ENCODE measurements at places on chromosomes 6 and 20.

DNA sequence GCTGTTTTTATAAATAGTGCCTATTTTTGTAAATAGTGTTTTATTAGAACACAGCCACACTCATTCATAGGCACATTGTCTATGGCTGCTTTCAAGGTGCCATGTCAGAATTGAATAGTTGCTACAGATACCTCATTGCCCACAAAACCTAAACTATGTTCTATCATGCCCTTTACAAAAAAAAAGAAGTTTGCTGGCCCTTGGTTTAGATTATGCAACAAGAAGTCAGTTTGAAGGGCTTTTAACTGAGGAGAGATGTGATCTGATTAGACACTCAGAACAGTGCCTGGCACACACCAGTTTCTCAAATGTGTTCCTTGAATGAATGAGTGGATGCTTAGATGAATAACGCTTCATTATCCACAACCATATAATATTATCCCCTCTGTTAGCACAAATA, 366.1 kb downstream of the MAFB start:
- DNase-seq = no peak

GRCh38 chr20:46827718-46828458, 66.8 kb upstream of the EYA2 start:
- DNase-seq = no peak

GRCh38 chr6:94736236-94736635, 841.1 kb upstream of the MANEA start:
- no peak for DNase-seq

DNA sequence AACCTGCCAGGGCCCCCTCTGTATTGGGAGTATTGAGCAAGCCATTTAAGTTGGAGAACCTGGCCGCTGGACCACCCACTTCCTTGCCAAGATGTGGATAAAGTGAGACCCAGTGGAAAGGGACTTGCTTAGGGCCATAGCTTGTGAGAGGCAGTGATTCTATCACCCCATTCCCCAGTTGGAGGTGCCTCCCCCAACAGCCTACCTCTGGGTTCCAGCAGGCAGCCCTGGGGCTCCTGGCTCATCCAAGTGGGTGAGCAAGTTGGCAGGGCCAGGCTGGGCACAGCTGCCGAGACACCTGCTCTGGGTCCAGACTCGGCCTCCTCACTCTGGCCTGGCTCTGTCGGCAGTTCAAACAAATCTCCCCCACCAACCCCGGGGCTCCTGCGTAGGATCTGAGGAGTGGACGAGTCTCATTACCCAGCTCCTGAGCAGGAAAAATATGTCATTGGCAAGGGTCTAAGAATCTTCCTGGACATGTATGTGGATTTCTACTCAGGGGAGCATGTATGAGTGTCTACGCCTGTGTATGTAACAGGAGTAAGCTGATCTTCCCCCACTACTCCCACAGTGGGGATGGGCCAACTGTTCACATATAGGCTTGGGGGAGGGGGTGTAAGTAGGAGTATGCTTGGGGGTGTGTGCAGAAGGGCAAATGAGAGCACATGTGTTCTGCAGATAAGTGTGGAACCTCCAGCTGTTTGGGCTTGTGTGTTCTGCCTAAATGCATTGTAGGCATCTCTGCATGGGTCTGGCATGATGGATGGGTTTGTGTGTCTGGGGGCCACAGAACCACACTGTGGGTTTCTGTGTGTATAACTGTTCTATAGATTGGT, 1.9 kb downstream of the ID1 start:
- peak; percentile 83 for DNase-seq

- DNase-seq = no peak
Observed at GRCh38 chr20:48384147-48384818, 443.5 kb downstream of the PREX1 start.

- DNase-seq = no peak
Observed at GRCh38 chr20:47348539-47349142, 7.9 kb downstream of the ZMYND8 start.

DNA sequence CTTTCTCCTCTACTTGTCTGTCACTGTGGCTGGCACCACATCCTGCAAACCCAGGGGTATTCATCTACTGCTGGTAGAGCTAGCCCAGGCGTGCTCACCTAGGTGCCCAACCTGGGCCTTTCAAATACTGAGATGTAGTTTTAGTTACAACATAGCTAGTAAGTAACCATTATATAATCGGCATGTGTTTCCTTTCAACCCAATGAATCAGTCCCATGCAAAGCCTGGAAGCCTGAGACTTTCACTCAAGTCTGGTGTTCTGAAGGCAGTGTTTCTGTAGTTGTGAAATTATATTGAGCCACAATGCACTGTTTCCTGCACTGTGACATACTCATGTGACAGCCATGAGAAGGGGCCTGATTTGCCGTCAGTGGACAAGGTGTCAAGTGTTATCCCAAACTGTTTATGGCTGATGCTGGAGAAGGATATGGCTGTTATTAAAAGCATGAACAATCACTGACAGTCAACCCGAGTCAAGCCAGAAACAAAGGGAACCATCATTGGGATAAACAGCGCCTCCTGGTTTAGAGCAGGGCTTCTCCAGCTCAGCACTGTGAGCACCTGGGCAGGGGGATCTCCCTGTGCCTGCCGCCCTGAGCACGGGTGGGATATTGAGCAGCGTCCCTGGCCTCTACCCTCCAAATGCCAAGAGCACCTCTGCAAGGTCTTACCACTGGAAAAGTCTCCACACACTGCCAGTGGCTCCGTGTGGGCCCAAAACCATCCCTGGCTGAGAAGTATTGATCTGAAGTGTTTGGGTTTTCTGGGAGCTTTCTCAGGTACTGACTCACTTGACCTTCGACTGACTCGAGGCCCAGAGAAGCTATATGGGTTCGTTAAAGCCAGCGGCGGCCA, 1.6 kb downstream of the PSMA7 start:
- no peak for DNase-seq

- DNase-seq = no peak
Observed at GRCh38 chr6:128569732-128570679, 49.6 kb upstream of the PTPRK start.

GRCh38 chr20:59751075-59751711, 146.9 kb downstream of the PHACTR3 start:
- DNase-seq = peak; percentile 94

- DNase-seq = no peak
Observed at GRCh38 chr6:169789146-169789943, 37.9 kb downstream of the ERMARD start.

DNA sequence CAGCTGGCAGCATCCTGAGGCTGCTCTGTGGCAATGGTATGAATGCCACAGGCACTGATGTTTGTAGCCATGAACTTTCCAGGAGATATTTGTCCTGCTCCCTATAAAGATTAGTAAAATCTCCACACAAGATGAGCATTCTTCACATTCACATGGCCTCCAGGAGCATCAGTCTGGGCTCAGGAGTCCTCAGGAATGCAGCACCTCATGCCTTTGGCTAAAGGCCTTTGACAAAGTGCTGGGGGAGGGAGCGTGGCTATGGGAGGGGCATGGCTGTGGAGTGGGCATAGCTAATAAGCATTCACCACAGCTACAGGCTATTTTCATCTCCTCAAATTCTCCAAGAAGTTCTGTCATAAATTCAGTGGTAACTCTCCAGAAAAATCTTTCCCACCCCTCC, 90.5 kb upstream of the LY86 start:
- no peak for DNase-seq

- DNase-seq = no peak
Observed at GRCh38 chr20:48745330-48745729, 82.5 kb downstream of the PREX1 start.

DNA sequence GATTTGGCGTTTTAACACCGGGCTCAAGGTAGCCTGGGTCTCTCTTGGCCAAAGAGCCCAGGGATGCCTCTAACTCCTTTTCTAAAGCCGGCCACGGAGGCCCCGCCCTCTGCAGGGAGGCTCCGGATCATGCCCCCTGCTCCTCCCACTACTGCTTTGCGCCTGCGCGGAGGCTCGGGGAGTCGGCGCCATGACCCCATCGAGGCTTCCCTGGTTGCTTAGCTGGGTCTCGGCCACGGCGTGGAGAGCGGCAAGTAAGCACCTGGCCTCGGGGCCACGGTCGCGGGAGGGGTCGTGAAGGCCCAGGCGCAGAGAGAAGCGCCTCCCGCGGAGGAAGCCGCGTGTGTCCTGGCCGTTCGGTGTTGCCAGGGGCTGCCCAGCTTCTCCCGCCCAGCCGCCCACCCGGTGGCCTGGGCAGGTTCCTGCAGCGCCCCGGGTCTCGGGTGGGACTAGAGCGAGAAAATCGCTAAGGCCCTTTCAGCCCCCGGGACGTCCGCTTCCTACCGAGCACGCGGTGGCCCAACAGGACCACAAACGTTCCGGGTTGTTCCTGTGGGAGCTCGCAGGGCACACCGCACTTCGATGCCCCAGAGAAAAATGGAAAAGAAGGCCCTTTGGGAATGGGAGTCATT, at the start of gene SDHAF4:
SDHAF4 (plus strand) TSS at position 180 of the 632 bp plus-strand sequence; CDS start at position 191, 11 bp downstream.
- peak; percentile 98 for DNase-seq

GRCh38 chr6:21228876-21229460, 364.6 kb upstream of the SOX4 start:
- DNase-seq = no peak

DNA sequence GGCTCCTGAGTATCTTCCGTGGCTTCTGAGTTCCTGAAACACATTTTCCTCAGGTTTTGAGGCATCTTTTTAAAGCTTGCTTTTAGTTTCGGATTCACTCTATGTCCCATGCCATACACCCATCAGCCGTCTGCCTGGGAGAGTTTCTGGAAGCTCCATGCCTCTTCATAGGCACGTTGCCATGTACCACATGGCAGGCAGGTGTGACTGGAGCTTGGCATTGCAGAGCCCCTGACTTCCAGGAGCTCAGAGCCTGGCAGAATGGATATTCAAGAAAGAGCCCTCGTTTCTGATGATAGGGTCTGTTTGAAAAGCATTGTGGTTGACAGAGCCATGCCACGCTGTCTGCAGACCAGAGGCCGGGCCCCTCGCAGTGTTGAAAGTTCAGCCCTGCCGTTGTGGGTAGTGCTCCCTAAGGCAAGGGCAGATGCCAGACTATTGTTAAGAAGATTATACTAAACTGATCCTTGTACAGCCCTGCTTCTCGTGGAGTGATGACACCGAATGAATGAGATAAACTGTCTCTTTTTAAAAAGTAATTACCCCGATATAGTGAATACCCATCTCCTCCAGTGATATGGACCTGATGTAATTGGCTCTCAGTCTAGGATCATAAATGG, 100.0 kb downstream of the RPP40 start:
- no peak for DNase-seq

DNA sequence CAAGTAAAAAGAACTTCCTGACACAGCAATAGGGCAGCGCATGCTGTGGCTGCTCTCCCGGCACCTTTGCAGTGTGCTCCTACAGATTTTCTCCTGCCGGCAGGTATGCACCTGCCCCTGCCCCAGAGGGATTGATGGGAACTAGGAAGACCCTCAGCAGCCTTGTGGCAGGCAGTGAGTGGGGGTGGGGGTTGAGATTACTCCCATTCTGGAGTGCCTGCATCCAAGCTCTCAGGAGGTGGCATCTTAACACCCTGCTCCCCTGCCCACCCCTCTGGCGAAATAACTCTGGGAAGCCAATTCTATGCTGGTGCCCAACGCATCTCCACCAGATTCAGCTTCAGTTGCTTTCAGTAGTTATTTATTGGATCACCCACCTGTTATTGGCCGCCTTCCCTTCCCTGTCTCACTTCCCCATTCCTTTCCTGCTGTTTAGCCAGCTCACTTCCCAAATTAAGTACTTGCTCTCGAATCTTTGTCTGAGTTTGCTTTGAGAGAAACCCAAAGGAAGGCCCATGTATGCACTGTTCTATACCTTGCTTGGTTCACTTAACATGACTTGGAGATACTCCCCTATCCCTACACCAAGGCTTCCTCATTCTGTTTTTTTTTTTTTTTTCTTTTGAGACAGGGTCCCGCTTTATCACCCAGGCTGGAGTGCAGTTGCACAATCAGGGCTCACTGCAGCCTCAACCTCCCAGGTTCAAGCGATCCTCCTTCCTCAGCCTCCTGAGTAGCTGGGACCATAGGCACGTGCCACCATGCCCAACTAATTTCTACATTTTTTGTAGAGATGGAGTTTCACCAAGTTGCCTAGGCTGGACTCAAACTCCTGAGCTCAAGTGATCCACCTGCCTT, 29.3 kb upstream of the SLC23A2 start:
- peak; percentile 48 for DNase-seq

DNA sequence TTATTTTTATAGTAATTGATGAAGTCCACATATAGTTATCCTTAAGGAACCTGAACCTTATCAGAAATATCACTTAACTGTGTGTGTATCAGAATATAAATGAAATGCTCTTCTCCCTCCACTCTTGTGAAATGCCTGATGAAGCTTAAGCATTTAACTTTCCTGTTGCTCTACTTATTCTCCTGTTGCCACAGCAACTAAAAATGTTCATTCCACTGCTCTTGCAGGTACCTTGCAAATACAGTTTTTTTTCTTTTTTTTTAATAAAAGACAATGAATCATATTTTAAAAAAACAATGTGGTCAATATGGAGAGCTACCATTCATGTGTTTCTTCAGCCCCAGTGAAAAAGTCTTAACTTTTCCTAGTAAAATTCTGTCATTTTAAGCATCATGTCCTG, 210.3 kb downstream of the RFPL4B start:
- no peak for DNase-seq

GRCh38 chr20:9363673-9364072, 150.7 kb upstream of the LAMP5 start:
- no peak for DNase-seq

GRCh38 chr6:106874481-106874880, 100.0 kb downstream of the CD24 start:
- no peak for DNase-seq

GRCh38 chr6:53861518-53861917, 66.7 kb downstream of the LRRC1 start:
- DNase-seq = no peak

GRCh38 chr6:33405386-33405940, 5.4 kb upstream of the PHF1 start:
- DNase-seq = no peak

GRCh38 chr6:40077315-40077714, 143.1 kb upstream of the MOCS1 start:
- no peak for DNase-seq

- no peak for DNase-seq
Observed at GRCh38 chr6:158044525-158044888, 62.8 kb downstream of the SYNJ2 start.

DNA sequence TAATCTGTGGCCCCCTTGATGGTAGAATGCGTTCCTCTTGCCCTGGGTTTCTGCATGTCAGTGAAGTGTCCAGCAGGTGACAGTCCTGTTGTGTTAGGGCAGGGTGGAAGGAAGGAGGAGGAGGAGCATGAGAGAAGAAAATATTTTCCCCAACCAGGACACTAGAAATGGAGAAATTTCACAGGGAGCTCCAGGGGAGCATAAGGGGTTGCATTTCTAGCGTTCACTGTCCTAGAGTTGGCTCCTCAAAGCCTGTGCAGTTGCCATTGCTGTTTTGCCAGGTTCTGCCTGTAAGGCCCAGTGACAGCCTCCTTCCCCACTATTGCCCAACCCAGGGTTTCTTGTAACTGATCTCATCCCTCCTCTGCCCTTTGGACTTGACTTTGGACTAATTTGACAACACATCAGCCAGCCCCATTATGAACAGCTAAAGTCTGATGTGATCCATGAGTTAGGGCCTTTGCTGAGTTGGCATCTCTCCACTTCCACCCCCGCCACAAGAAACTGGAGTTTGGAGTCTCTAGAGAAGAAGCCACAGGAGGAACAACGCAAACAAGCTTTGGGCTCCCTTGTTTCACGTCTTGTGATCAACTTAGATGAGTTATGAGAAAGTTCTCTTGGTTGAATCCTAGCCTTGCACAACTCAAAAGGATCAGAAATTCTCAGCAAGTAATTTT, 14.0 kb upstream of the FAM50B start:
- DNase-seq = peak; percentile 90

All from posterior vena cava (tissue), 2 donors.